ENCODE measurements at places on chromosomes 7 and 10. TPM values are rescaled to one million over a fixed set of nuclear protein-coding genes. Genes with fewer than 3 reads are reported as not detected.

DNA sequence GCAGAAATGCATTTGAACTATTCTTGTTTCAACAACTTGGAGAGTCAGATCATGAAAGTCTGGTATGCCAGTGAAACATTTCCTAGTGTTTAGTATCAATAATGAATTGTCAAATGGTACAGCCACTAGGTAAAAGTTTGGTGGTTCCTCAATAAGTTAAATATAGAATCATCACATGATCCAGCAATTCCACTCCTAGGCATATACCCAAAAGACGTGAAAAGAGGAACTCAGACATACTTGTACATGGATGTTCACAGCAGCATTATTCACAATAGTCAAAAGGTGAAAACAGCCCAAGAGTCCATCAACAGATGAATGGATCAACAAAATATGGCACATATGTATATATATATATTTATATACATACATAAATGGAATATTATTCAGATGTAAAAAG is 67.0 kb upstream of the HPS1 start:
- no peak for DNase-seq
- H3K27ac ChIP-seq: no peak overlapping the region
- no peak overlapping the region for H3K4me3 ChIP-seq

GRCh38 chr10:17880601-17881000 is 71.1 kb upstream of the SLC39A12 start:
- no peaks in the 10 kb centered on the region for H3K36me3 ChIP-seq
- no peak overlapping the region for H3K4me3 ChIP-seq
- H3K27me3 ChIP-seq: no peaks in the 10 kb centered on the region
- H3K27ac ChIP-seq: no peak overlapping the region
- DNase-seq: no peak

DNA sequence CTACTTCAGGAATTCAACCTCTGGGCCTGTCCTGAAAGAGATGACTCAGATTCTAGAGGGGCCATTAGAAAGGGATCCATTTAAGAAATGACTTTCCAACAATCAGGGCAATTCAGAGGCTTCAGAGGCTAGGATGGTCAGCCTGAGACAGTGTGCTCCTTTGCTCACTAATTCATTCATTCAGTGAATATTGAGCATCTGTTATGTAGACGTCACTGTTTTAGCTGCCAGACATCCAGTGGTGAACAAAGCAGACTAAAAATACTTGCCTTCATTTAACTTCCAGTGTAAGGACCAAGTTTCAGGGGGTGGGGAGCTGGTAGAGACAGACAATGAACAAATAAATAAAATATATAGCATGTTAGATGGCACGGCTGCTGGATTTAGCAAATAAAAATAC is 1.6 kb downstream of the KIAA1217 start:
- H3K36me3 ChIP-seq: no peaks in the 10 kb centered on the region
- H3K4me3 ChIP-seq: no peak overlapping the region
- no peak for DNase-seq
- no peak overlapping the region for H3K27ac ChIP-seq

- no peak overlapping the region for H3K27ac ChIP-seq
- no peak for DNase-seq
- H3K27me3 ChIP-seq: no peaks in the 10 kb centered on the region
- H3K4me3 ChIP-seq: no peak overlapping the region
- H3K36me3 ChIP-seq: no peaks in the 10 kb centered on the region
Measured at GRCh38 chr10:18474118-18474455, 177.3 kb downstream of the NSUN6 start.

DNA sequence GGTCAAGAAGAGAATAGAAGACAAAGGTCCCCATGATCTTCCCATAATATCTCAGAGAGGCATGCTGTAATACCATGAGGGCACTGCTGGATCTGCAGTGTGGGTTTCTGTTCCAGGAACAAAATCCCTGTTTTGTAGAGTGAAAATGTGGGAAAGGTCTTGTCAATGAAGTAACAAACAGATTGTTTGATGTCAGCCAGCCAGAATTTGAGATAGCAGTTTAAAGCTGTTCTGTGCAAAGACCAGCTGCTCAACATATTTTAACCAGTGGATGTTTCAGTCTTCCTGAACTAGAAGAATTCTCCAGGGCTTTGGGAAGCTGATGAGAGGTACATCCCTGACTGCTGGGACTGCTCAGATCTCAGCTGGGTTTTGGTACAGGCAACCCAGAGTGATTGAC is 1012.5 kb downstream of the DNAJB9 start:
- H3K27me3 ChIP-seq: no peaks in the 10 kb centered on the region
- no peak overlapping the region for H3K4me3 ChIP-seq

DNA sequence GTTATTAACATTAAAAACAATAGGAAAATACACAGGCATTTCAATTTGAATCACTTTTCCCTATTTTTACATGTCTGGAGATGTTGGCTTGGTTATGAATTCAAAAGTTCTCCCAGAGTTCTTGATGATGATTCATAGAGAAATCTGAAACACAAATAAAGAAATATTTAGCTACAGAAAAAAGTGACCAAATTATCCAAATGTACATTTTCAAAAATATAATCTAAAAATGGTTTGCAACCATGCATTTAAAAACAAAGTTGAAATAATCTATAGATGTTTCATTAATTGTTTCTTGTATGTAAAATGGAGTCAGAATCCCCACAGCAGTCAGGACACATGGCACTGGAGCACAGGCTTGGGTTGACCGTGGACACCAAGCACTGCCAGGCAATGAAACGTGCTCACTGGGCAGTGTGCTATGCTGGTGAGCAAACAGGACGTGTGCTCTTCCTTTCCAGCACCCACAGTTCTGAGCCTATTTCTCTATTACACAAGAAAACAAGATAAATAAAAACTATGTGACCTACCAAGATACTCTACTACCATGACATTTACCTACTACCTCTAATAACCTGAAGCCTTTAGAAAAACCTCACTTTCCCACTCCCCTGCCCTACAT is 44.1 kb upstream of the PTPRN2 start:
- peaks cover 9% of the 10 kb centered on the region for H3K4me1 ChIP-seq
- no peak overlapping the region for H3K27ac ChIP-seq
- H3K4me3 ChIP-seq: no peak overlapping the region
- H3K27me3 ChIP-seq: no peaks in the 10 kb centered on the region
- H3K36me3 ChIP-seq: peaks cover 19% of the 10 kb centered on the region

- H3K27me3 ChIP-seq: no peaks in the 10 kb centered on the region
- peak; percentile 81 for DNase-seq
- H3K4me3 ChIP-seq: peak overlapping the region; percentile 97
- H3K4me1 ChIP-seq: peaks cover 20% of the 10 kb centered on the region
- peak overlapping the region; percentile 98 for H3K27ac ChIP-seq
Measured at GRCh38 chr10:102449321-102450123, 1.8 kb downstream of the C10orf95 start.

DNA sequence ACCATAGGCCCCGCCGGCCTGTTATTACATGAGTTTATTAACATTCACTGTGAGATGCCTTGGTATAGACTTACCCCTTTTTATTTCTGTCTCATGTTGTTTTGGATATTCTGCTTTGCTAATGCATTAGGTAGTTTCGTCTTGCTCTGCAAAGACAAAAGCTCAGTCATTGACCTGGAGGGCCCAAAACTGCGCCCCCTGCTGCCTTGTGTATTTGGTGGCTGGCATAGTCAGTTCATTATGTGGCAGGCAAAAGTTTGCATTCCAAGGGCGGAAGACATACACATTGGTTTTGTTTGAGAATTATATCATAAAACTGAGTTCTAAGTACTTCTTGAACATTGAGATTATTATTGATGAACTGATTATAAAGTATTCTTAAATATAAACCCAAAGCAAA is 372.5 kb downstream of the SDK1 start:
- no peak for DNase-seq
- H3K36me3 ChIP-seq: no peaks in the 10 kb centered on the region
- H3K4me3 ChIP-seq: no peak overlapping the region
- H3K4me1 ChIP-seq: no peaks in the 10 kb centered on the region
- peaks cover 5% of the 10 kb centered on the region for H3K27me3 ChIP-seq

DNA sequence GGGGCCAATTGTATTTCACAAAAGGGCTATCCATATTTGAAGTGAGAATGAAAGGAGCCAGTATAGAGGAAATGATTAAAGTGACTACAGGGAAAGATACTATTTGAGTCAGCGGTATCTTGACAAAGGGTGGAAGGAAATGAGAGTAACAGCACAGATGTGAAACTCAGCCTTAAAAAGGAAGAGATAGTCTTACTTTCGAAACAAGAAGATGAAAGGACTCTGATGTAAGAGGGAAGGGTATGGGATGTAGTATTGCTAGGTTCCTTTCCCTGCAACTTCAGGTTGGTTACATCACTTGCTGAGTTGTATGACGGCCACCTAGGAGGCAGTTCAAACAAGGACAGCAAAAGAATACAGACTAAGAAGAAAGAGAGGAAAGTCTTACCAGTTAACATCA is 13.7 kb downstream of the CISD1 start:
- no peak overlapping the region for H3K4me3 ChIP-seq
- H3K27me3 ChIP-seq: no peaks in the 10 kb centered on the region
- peak; percentile 44 for DNase-seq
- H3K36me3 ChIP-seq: no peaks in the 10 kb centered on the region
- peaks cover 11% of the 10 kb centered on the region for H3K4me1 ChIP-seq

The TRIM50 gene
- not detected for polyA plus RNA-seq

The HABP2 gene
- polyA plus RNA-seq: not detected

The PNLIPRP2 gene
- not detected for polyA plus RNA-seq

The LUC7L2 gene
- 52.6 TPM for polyA plus RNA-seq

The NXPH1 gene
- not detected for polyA plus RNA-seq

The ANTXRL gene
- not detected for polyA plus RNA-seq

All from naive B cell (primary cell).